Choroid plexus epithelial cell (primary cell): ENCODE measurements at places on chromosomes 4 and X.
A peak's percentile ranks its signal among the peaks of the same experiment; 100 is the strongest.

GRCh38 chr4:10180603-10180926 is 64.0 kb upstream of the WDR1 start:
- DNase-seq = peak; percentile 16

DNA sequence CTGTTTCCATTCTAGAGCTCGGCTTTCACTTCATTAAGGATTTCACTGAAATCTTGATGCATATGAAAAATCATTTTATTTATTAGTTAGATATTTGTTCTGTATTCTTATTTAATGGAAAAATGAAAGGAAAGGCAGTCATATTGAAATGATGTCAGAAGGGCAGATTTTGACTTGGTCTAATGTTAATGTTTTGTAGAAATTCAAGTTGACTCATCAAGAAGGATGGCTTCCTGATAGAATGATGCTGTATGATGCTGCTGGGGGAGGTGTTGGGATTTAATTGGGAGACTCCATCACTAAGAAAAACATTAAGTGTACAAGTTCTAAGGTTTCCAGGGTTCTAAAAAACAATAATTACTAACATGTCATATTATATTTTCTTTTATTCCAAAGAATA is 204.8 kb downstream of the PDGFC start:
- DNase-seq = no peak

- no peak for DNase-seq
Measured at GRCh38 chrX:87900320-87900908, 382.8 kb downstream of the KLHL4 start.

DNA sequence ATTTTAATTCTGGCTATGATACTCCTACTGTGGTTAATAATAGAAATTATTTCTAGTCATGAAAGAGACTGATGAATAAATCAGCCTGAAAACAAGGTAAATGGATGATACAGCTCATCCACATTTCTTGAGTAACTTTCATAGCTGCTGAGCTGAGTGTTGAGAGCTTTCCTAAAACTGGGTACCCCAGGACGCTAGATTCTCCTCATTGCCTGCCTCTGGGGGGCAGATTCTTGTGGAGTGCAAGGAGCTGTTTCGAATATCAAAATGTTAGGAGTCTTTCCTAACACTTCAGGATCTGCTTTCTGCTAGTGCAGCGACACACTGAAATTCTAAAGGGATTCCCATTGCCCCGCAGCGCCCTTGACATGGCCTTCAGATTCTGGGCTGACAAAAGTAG is 2.1 kb downstream of the MND1 start:
- DNase-seq = peak; percentile 9

GRCh38 chr4:135325264-135325663 is 1123.7 kb upstream of the PABPC4L start:
- DNase-seq = no peak

DNA sequence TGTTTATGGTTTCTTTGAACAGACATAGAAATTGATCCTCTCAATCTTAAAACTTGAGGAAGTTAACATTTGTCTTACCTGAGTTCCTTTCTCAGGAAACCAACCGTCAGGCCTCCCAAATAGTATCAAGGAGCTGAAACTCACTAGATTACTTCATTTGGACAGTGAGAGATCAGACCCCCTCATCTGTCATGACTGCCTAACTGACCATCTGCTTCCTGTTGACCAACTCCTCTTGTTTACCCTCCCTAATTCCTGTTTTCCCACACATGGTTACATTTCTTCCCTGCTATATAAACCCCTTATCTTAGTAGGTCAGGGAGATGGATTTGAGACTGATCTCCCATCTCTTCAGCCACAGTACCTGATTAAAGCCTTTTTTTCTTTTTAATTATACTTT is 46.2 kb upstream of the NMU start:
- no peak for DNase-seq

- no peak for DNase-seq
Measured at GRCh38 chr4:1242506-1243450, 6.2 kb downstream of the CTBP1 start.

- no peak for DNase-seq
Measured at GRCh38 chrX:78964598-78964997, 19.4 kb downstream of the P2RY10 start.

DNA sequence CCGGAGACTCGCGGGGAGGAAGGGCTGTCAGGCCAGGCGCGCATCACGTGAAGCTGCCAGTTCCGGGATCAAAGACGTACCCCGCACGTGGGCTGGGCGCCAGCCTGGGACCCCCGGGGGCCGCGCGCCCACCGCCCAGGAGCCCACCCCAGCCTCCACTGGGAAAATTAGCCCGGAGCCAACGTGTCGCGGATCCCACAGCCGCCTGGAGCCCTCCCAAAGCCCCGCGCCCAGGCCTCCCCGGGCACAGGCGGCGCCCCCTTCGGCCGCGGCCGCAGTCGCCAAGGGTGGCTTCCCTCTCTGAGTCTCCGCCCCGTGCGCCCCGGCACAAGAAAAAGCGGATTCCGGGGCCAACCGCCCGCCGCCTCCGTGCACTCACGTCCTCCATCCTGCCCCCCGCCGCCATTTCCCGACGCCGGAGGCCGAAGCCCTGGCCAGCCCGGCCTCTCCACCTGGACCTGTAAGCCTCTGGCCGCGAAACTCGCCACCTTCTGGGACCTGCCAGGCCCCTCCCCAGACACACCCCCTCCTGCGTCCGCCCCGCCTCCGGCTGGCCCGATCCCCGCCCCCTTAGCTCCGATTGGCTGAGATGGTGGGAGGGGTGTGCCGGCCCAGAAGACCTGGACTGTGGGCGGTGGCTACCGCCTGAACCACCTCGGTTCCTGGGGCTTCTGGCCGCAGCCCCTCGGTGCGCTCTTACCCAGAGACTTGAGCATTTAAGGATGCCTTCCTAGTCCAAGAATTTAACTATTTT is at the start of gene TMEM192:
TSS of gene TMEM192 (minus strand) at position 493 of the 754 bp plus-strand sequence. CDS start at position 406, 87 bp downstream.
- peak; percentile 96 for DNase-seq

- DNase-seq = no peak
Measured at GRCh38 chr4:11138964-11139363, 289.7 kb downstream of the HS3ST1 start.

DNA sequence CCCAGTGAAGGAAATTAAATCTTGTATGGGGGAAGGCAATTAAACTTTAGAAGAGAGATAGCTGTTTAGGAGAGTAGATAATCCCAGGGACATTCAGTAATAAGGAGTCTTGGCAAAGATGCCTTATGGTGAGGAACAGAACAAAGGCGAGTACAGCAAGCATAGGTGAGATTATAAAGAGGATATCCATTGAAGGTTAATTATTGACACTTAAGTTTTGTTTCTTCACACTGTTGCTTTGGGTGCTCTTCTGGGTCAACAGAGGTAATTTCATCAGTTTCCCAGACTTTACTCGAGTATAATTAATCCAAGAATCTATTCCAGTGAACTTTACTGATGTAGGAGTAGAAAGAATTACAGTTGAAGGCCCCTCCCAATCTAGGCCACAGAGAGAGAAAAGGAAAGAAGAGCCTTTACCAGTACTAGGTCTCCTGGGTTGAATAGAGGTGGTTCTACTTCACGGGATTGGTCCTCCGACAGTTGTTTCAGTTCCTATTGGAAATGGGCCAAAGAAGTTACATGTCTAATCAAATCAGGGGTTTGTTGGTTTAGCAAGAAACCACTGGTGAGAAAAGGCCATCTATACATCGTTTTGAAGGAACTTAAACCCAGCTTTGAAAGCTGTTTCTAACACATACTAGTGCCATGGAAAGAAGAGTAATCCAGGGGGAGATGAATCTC is 27.2 kb downstream of the EPGN start:
- no peak for DNase-seq

DNA sequence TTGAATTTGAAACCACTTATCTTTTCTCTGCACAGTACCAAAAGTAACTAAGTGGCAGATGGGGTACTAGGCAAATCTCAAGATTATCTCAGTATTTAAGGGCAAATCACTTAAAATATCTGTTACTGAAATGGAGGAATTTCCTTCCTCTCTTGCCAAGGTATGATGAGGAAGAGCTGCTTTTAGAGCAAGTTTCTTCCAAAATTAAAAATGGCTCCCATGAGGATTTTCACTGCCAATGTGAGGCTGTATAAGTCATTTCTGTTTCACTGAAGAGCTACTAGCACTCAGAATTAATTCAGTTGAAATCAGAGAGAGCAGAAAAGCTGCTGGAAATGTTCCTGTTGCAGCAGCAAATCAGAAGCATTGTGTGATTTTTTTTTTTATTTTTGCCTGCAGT is 43.4 kb downstream of the GABRB1 start:
- DNase-seq = peak; percentile 9

GRCh38 chrX:72272868-72273267 is 4.2 kb downstream of the RPS4X start:
- DNase-seq = peak; percentile 65

DNA sequence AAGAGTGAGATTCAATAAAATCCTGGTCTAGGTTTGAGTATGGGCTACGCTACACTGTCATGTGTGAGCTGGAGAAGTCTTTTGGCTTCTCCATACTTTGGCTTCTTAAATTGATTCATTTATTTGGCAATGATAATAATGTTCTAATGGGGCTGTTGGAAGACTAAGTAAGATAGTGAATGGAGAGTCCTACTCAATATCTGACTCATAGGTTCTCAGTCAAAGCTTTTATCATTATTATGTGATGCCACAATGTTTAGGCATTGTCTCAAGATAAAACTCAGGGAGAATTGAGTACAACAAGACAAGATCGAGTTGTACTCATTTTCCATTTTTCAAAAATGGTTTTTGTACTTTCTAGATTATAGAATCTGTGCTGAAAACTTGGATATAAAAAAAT is 92.5 kb upstream of the VEGFC start:
- DNase-seq = no peak

- no peak for DNase-seq
Measured at GRCh38 chr4:175806727-175807126, 5.3 kb downstream of the GPM6A start.

DNA sequence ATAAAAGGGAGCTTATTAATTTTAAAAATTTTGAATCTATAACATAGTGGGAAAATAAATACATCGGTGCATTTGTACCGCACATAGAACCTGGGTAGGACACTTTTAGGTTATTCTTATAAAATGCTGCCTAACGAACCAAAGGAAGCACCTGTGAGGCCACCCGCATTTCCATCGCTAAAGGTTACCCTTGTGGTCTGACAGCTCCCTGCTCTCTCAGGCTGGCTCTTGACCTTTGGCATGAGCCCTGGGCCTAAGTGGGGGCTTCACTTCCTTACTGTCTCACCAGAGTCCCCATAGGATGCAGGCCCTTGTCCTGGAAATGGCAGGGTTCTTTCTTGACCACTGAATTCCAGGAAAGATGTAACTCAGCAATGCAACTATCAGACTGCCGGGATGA is 46.0 kb downstream of the HADH start:
- DNase-seq = no peak
